ENCODE measurements at places on chromosomes 4 and X.

DNA sequence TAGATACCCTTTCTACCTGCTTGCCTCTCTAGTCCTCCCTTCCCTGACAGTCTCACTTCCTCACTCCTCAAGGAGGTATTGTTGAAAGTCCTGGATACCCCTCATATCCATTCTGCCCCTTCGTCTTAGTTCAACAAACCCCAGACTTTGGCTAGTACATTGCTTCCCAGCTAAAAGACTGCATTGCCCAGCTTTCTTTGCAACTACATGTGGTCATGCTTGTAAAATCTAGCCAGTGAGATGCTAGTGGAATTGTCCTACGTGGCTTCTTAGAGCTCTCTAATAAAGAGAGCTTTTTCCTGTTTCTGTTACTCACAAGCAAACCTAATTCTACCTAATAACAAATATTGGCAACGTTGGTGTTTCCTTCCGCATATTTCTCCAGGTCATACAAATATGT lies 237.9 kb upstream of the PSAPL1 start:
- no peak for DNase-seq

- no peak for DNase-seq
Observed at GRCh38 chrX:41686788-41687187, 2.0 kb upstream of the GPR34 start.

GRCh38 chr4:58301376-58301999 lies 1191.3 kb upstream of the IGFBP7 start:
- DNase-seq = no peak

- no peak for DNase-seq
Observed at GRCh38 chr4:23932901-23933308, 43.1 kb upstream of the PPARGC1A start.

DNA sequence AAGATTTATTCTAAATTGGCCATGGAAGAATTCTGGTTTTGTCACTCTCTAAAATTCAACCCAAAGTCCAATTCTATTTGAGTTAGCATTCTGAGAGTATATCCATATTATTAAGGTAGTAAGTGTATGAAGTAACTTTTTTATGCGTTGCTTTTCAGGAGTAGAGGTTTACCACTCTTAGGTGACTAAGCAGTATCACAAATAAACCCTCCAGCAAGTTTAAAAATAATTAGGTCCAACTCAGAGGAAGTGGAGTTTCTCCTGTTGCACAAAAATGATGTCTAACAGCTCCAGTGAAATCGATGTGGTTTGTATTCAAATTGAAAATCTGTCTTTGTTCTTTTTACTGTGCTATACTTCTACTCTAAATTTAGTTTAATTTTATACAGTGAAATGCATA lies 6.6 kb downstream of the SCML1 start:
- DNase-seq = no peak

- no peak for DNase-seq
Observed at GRCh38 chr4:129335818-129336217, 239.9 kb downstream of the C4orf33 start.

- DNase-seq = no peak
Observed at GRCh38 chrX:139691843-139692505, 16.0 kb downstream of the MCF2 start.

DNA sequence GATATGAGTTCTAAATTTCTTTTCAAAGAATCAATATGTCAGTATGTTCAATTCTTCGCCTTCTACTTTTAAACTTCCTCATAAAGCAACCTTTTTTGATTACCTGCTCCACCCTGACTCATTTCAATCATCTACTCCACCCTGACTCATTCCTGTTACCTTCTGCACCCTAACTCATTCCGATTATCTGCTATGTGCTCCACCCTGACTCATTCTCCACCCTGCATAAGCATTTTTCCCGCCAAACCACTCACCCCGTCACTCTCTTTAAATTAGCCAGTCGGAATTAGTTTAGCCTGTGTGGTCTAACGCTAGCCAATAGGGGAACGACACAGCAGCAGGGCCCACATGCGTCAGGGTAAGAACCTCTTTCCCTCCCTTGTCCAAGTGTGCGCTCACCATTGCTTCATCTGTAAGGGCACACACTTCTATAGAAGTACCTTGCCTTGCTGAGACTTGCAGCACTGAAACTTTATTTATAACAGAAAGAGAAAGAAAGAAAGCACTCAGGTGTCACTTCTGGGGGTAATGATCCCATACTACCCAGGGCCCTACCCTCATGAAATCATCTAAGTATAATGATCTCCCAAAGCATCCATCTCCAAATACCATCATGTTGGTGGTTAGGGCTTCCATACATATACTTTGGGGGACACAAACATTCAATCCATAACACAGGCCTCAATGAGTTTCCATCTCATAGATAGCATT lies 875.2 kb downstream of the RAPGEF2 start:
- DNase-seq = no peak

- DNase-seq = no peak
Observed at GRCh38 chr4:80271801-80272200, 5.3 kb downstream of the FGF5 start.

DNA sequence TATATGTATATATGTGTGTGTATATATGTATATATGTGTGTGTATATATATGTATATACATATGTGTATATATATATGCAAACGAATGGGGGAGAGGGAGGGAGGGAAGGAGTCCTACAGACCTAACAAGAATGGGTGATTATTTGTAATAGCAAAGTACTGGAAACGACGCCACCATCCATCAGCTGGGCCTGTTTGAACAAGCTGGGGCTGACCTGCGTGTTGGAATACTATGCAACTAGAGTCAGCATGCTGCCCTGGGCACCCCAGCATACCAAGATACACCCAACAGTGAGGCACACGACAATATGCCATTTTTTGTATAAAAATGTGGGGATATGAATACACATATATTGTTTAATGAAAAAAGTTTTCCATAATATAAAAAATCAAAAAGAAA lies 21.6 kb upstream of the CCNQ start:
- no peak for DNase-seq

DNA sequence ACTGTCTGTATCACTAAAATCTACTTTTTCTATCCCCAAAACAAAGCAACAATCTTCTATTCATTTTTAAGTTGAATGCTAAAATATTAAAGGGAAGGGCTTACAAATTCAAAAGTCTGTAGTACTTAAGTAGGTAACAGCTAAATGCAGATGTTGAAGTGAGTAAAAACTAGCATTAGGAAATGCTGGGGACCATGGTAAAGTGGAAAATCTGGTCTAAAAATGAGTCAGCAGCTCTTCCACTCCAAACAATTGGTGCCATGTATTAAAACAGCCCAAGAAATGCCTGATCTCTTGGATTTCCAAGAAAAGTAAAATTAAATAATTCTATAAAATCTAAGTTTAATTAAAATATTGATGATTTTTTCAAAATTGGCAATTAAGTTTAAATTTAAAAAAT lies 73.3 kb upstream of the PPP3CA start:
- DNase-seq = no peak

DNA sequence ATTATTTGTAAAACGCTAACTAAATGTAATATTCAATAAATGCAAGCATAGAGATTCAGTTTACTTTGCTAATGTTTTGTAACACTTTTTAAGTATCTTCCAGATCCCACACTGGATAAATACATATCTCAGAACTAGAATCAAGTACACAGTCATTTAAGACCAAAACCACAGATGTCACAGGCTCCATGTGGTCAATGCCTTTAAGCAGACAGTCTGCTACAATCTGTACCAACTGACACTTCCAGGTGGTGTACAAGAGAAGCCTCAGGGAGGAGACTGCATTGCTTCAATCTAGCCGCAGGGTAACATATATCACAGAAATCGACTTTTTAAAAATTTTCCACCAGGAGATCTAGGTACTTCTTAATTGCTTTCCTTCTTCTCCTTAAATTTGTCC lies 229.6 kb upstream of the DIAPH2 start:
- DNase-seq = no peak

DNA sequence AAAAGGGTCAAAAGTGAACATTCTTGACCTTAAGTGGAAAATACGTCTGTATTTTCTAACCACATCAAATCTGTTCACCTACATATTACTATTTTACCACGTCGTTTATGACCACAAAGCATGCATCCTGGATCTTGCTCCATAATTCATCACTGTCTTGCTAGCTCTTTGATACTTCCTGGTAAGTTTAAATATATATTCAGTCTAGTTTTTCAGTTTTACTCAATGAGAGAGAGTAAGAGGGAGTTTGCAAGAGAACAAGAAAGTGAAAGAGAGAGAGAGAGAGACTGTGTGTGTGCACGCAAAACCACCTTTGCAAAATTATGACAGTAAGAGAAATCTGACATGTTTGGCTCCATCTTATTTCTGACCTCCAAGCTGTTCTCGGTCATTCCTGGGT lies 173.7 kb upstream of the GALNTL6 start:
- DNase-seq = no peak

DNA sequence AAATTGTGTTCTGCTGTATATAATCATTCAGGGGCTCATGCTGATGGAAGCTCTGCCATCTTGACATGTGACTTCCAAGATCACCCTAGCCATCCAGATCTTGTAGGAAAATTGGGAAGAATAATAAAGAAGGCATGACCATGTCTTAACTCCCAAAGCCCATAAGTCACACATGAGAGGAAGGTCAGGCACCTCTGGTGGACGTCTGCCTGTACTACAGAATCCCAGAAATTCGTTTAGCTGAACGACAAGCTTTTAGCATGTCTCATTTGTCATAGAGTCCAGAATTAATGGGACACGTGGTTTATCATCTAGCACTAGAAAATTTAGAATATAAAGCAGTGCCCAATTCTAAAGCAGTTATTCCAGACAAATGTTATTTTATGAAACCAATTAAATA lies 212.7 kb downstream of the CENPC start:
- DNase-seq = no peak

DNA sequence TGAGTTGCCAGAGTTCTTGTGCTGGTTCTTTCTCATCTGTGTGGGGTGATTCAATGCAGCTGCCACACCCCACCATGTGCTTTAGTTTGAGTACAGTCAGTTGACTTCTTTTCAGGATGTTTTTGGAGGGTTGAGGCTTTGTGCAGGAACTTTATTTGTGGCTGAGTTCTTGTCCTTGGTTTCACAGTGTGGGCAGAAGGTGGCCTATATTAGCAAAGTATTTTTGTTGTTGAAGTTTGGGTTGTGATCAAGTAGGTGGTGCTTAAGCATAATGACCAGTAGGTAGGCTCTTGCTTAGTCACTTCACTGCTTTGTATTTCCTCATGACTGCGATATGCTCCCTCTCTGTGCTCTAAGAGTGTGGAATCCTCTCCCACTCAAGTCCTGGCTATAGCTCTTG lies 80.3 kb downstream of the ARHGAP24 start:
- DNase-seq = no peak

- no peak for DNase-seq
Observed at GRCh38 chrX:41677183-41678060, 11.4 kb upstream of the GPR34 start.

DNA sequence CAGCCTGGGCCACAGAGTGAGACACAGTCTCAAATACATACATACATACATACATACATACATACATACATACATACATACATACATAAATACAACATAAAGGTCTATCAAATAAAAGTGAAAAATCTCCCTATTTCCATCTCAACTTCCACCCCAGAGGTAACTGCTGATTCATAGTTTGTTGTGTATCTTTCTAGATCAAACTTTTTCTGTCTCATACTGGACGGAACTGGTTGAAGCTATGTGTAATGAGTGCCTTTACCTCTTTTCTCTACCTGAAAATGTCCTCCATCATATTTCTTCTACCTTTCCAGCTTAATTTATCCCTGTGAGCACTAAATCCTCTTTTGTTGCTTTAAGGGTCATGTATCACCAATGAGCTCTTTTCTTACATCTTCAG lies 102.5 kb downstream of the HDAC8 start:
- DNase-seq = no peak

DNA sequence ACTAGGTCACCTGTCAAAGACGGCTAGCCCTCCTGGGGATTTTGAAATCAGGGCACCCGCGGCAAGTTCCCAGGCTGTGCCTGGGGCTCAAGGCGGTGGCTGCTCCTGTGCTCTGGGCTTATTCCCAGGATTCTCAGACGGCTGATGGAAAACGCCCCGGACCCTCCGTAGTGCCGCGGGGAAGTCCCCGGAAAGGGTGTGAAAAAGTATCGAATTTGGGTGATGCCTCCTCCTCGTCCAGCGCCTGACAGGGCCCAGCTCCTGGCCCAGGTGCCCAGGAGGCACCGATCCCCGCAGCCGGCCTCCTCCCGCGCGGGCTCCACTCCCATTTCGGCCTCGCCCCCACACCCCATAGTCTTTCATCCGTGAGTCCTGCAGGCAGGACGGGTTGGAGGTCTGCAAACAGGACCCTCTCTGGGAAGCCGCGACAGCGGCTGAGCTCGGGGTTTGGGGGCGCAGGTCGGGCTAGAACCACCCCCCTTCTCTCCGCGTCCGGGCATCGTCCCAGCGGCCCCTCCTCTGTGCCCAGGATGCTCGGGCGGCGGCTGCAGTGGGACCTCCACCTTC lies 1.1 kb upstream of the NSG1 start:
- no peak for DNase-seq

- DNase-seq = no peak
Observed at GRCh38 chr4:4491396-4491893, 50.4 kb downstream of the STX18 start.

DNA sequence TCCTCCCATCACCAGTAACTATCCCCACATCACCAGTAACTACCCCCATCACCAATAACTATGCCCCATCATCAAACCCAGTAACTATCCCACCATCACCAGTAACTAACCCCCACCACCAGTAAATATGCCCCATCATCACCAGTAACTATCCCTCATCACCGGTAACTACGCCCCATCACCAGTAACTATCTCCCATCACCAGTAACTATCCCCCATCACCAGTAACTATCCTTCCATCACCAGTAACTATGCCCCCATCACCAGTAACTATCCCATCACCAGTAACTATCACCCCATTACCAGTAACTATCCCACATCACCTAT lies 2.9 kb downstream of the ASMTL start:
- no peak for DNase-seq

DNA sequence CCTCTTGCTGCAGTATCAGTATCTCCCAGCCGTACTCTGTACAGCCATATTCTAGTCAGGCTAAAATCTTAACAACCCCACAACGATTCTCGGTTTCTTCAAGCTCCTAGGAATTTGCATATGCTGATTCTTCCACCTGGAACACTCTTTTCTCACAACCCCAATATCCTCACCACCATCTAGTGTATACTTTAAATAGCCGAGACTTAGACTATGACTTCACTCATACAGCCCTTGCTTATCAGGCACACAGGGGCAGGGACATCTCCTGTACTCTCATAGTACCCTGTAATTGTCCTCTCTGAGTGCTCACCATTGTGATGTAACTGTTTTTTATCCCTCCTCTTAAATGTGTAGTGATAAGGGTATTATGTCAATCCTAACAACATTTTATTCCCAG lies 2126.4 kb upstream of the TENM3 start:
- DNase-seq = no peak

DNA sequence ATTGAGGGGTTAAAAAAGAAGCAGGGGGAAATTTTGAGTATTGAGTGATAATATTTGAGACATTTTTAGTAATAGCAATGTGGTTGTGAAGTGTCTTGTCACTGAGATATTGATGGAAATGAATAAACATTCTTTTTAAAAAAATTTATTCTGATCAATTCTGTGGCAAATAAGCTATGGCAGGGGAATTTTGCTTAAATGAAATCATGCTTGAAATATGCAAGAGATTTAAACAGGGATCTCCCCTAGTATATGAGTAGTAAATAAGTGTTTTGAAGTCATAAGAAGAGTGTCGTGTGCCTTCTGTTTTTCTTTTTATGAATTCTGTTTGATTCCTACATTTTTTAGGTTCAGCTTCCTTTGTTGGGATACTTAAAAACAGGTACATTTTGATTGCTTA lies 23.2 kb downstream of the IL15 start:
- no peak for DNase-seq

GRCh38 chrX:47264483-47265173 lies 31.8 kb downstream of the USP11 start:
- no peak for DNase-seq

- DNase-seq = no peak
Observed at GRCh38 chrX:109352066-109352588, 129.8 kb downstream of the GUCY2F start.

Data from activated T-helper 1 cell treated with Interleukin-2 at 50 U/mL for 16 hours (primary cell).